ENCODE measurements at places on chromosomes 2 and 18.

DNA sequence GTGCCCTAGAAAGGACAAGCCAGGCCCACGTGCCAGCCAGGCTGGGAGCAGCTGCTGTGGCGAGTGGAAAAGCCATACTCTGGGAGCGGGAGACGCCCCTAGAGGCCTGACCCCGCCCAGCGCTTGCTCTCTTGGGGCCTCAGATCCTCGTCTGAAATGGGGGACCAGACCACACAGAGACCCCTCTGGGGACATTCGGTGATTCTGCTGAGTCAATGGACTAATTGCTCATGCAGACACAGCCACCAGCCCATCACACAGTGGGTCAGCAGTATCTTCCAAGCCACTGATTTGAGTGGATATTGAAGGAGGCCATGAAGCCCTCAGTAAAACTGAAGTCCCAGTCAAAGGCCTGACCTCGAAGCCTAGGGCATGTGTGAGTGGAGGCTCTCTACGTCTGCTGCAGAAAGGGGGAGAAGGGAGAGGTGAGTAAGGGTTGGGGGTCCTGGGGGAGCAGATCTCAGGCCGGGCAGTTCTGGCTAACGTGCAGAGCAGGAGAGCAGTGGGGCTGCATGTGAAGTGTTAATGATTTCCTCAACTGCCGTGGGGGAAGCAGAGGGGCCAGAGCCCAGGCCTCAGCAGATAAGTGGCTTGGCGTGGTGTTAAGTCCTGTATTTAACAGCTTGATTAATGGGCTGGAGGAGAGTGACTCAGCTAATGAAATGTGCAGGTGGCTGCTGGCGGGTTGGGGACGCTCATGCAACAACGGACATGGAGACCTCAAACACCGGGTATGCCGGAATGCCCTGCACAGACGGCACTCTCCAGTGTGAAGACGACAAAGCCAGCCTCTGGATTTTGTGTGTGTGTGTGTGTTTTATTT is 104.4 kb upstream of the TWIST2 start:
- no peak for DNase-seq

GRCh38 chr2:68716604-68717304 is 17.9 kb upstream of the ARHGAP25 start:
- DNase-seq = peak; percentile 43

- no peak for DNase-seq
These were observed 569.3 kb downstream of the TDRD15 start for GRCh38 chr2:21693081-21693480.

GRCh38 chr2:127080226-127080937 is 26.6 kb downstream of the BIN1 start:
- DNase-seq = peak; percentile 37

- DNase-seq = no peak
These were observed 267.6 kb upstream of the CYP26B1 start for GRCh38 chr2:72415241-72415661.

GRCh38 chr18:354471-354870 is 86.6 kb upstream of the THOC1 start:
- no peak for DNase-seq

GRCh38 chr2:19203866-19204265 is 154.6 kb downstream of the OSR1 start:
- no peak for DNase-seq

GRCh38 chr18:46071653-46072375 is at the start of gene PSTPIP2:
TSS of gene PSTPIP2 (minus strand) at chr18:46072260. CDS start at chr18:46072188, 72 bp downstream.
- peak; percentile 72 for DNase-seq

DNA sequence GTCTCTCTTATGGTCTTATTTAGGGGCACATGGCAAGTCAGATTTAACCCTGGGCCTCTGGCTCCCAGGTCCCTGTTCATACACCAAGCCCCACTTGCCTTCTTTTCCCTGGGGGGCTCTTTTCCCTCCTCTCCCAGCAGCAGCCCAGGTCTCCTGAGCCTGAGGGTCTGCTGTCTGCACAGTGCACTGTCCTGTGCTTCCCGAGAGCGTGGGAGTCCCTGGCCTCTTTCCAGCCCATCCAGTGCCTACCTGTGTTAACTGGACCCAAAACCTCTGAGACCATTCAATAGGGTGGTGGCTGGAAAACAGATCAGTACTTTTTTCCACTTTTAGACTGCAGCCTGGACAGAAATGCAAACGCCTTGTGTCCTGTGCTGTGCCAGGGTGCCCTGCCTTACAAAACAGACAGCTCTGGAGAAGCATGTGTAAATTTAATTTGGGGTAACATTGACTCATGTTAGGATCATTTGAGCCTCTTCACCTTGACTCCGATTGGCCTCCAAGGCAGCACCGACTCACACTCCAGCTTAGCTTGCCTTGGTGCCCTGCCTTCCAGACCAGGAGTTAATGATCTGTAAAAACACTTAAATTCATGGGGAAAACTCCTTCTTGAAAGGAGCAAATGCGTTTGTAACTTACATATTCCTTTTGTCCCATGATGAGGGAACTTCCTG is 34.3 kb downstream of the TWIST2 start:
- DNase-seq = no peak

DNA sequence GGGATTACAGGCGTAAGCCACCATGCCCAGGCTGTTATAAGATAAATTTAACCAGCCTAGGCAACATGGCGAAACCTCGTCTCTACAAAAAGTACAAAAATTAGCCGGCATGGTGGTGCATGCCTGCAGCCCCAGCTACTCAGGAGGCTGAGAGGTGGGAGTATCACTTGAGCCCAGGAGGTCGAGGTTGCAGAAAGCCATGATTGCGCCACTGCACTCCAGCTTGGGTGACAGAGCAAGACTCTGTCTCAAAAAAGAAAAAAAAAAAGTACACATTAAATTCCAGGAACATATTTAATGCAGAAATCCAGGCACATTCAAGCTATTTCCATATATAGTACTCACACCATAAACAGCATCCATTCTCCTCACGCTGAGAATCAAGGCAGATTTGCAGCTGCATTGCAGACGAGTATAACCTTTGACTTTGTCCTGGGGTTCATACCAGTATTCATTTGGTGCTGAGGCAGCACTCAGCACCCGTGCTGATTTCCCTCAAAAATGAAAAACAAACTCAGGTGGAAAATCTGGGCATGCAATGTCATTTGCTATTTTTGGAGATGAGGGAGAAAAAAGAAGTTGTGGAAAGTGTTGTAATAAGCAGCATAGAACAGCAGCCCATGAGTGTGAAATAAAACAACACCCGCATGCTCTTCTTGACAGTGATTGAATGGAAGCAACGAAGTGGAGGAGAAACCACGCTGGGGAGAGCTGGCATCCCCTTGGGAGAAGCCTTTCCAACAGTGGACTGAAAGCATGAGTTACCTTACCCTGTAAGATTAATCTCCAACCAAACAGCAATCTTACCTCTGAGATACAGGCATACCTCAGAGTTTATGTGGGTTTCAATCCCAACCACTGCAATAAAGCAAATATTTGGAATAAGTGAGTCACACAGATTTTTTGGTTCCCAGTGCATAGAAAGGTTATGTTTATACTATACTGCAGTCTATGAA is 46.8 kb upstream of the ANXA4 start:
- DNase-seq = no peak

- peak; percentile 21 for DNase-seq
These were observed 1.1 kb downstream of the NIFK start for GRCh38 chr2:121735518-121736074.

- no peak for DNase-seq
These were observed 178.6 kb downstream of the SATB2 start for GRCh38 chr2:199279146-199279545.

- no peak for DNase-seq
These were observed 33.2 kb upstream of the NCOA1 start for GRCh38 chr2:24457696-24458386.

DNA sequence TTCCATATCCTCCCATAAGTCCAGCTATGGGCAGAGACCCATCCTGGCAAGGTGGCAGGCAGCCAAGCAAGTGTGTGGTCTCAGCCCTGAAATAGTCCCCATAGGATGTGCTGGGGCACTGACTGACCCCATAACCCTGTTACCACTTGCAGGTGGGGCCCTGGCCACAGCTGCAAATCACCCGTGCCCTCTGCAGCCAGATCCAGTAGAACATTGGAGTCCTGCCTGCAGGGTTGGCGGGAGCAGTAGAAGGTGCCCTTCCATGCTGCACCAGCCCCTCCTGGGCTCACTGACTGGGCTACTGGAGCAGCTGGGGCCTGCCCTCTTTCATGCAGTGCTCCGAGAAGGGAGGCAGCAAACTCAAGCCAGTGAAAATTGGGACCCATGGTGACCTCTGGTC is 112.6 kb upstream of the MCFD2 start:
- no peak for DNase-seq

DNA sequence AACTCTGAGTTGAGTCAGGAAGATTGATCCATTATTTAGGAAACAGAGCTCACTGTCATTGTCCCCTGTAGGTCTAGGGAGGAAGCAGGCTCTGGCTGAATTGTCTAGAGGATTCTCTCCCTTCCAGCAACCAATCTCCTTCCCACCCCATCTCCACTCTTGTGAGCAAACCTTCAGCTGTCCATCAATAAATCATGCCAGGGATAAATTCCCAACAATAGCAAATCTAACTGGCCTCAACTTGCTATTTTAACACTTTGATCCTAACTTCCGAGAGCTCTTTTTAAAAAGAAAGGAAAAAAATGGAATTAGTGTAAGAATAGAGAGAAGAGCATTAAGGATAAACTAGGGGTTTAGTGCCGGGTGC is 53.5 kb downstream of the ATP8B1 start:
- no peak for DNase-seq

GRCh38 chr2:240628808-240629618 is 3.7 kb downstream of the GPR35 start:
- DNase-seq = no peak

DNA sequence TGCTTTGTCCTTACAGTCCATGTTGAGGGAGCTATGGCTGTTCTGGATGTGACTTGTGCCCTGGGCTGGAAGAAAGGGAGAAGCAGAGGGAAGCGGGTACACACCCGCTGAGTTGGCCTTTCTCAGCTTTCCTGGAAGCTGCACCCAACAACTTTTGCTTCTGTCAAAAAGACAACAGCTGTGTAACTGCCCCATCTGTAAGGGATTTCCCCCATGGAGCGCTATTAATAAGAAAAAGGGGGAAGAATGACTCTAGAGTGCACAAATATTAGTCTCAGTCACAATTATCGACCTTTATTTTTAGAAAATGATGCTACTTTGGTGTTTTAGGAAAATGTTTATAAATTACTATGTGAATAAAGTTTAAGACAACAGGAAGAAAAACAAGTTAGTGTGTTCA is 368.3 kb downstream of the RAD51AP2 start:
- no peak for DNase-seq

GRCh38 chr2:162938387-162938786 is 99.8 kb upstream of the KCNH7 start:
- DNase-seq = no peak

DNA sequence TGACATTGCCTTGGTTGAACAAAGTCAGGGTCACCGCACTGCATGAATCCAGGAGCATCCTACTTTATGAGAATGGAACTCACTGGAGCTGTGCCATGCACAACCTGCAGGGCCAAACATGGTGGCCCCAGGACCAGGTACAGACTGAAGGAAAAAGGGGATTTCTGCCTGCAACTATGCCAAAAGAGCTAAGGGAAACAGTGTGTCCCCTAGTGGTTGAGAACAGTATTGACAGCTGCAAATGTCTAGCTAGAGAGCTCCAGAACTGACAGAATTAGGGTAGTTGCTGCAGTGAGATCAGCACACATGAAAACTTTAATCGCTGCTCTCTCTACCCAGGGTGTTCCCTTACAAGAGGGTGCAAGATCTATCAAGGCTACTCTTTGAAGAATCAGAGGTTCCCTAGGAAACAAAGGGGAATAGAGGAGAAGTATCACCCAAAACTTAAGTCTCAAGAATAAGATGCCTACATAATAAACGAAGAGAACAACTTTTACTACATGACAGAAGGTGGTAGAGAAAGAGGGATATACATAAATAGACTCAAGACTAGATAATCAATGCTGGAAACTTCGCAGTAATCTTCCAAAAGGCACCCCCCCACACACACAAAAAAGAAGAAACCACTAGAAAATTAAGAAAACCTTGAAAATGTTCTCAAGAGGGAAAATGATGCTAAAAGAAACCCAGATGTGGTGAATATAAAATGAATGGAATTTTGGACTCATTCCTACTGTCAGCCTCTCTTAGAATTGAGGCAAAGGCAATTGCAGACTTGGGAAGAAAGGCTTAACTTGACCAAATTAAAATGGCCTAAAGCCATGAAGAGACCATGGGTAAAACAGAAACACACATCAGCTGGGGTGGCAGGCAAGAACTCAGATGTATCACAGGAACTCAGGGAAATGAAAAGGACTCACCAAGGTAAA is 43.6 kb upstream of the IHH start:
- DNase-seq = peak; percentile 27

DNA sequence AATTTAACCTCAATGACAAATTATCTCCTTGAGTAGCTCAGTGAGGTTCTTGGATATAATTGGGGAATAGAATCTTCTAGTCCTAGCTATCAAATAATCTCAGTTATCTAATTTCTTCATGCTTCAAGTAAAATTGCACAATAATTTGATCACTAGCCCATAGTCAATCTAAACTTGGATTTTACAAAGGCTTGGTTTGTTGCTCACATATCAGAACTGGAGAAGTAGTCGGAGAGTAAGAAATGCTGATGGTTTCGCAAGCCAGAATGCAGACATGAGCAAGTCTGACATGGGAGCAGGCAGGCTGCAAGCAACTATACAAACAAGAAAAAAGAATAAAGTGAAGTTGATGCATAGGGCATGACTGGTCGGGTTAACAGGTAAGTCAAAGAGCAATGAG is 11.7 kb upstream of the PDE11A start:
- no peak for DNase-seq

DNA sequence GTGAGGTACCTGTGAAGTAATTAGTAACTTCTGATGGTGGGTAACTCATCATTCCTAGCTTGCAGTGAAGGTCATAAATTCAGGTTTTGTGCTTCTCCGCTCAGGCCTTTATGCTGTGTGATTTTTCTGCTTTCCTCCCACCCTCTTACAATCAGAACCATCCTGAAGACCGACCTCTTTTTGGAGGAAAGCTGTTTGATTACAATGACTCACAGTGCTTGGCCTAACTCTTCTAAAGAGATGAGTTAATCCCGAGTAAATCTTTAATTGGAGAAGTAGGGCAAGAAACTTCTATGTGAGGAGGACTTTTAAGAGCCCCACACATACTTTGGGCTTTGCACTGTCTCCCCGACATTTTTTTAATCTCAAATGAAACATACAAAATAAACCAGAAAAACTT is 53.1 kb downstream of the TTC27 start:
- DNase-seq = no peak

DNA sequence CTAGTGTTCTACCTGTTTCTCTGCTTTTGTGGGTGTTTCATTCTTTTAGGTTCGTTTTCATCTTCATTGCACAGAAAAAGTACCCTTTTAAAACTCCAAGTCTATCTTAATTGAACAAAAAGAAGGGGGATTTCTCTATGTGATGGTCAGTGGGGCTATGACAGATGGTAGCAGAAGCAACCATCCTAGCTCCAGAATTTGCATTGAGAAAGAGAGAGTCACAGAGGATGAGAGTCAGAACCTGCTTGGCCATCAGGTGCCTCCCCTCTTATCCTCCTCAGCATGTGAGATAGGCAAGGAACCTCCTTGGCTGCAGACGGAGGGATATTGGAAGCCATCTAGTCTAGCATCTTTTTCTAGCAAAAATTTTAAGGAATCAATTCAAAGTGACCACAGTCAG is 398.0 kb upstream of the DCC start:
- DNase-seq = no peak

- DNase-seq = no peak
These were observed 80.5 kb upstream of the AFF3 start for GRCh38 chr2:100222844-100223243.
